ENCODE measurements at places on chromosomes 5 and 9. TPM values are rescaled to one million over a fixed set of nuclear protein-coding genes. Genes with fewer than 3 reads are reported as not detected.

The NIM1K gene
- not detected for total RNA-seq

The TMEM215 gene
- not detected for total RNA-seq

The FAM151B gene
- total RNA-seq: 3.5 TPM

The OCLN gene
- 0.53 TPM for total RNA-seq

The CDH18 gene
- total RNA-seq: not detected

The ADAMTS13 gene
- total RNA-seq: 0.20 TPM

The DOCK2 gene
- total RNA-seq: 1.1 TPM

The SV2C gene
- not detected for total RNA-seq

The FAM153A gene
- not detected for total RNA-seq

The FBN2 gene
- 1.7 TPM for total RNA-seq

The HAND1 gene
- not detected for total RNA-seq

The DRD1 gene
- total RNA-seq: not detected

Measured in mammary microvascular endothelial cell (primary cell).